Right hindlimb (tissue), 1 donor: ENCODE measurements at places on chromosomes 2 and 18.

- no peak for DNase-seq
These were observed 1.9 kb upstream of the SH3BP4 start for GRCh38 chr2:234949762-234950434.

DNA sequence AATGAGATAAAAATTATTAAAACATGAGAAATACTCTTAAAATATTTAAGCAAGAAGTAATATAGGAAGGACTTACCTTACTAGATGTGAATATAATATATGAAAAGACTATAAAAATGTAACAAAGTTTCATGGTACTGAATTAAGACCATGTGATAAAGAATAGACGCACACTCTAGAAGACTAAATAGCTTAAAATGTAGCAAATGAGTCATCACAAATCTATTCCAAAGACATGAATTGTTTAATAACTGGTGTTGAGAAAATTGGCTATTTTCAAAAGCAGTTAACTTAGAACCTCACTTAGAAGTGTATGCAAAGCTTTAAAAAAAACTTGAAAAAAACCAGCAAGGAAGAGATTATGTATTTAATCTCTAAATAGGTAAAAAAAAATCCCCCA is 64.1 kb downstream of the POLE4 start:
- no peak for DNase-seq

DNA sequence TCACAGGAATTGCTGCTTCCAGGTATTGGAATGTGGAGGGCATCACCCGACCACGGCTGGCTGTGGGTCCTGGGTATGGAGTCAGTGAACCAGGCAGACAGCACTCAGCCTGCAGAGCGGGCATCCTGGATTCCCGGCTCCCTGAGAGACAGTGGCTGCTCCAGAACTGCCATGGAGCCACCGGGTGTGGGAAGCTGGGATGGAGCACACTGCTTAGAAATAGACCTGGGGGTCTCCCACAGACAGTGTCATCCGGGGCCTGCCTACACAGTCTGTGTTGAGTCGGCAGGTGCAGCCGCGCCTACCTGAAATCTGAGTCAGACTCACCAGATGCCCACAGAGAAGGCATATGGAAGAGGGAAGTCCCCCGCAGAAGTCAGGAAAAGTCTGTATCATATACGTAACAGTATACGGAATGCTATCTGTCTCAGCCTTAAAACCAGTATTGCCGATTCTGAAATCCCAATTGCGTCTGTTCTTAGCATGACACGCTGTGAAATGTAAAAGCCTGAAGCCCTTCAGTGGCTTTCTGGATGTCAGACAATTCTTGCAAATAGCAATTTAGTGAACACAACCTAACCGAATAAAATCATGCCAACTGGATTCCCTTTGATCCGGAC is 509.7 kb upstream of the MYT1L start:
- DNase-seq: no peak

GRCh38 chr2:52934323-52934898 is 833.2 kb upstream of the CHAC2 start:
- DNase-seq: no peak

- peak; percentile 62 for DNase-seq
These were observed 49.9 kb upstream of the RNU4ATAC start for GRCh38 chr2:121480826-121481225.

- DNase-seq: no peak
These were observed 137.1 kb downstream of the LCLAT1 start for GRCh38 chr2:30584116-30584515.

DNA sequence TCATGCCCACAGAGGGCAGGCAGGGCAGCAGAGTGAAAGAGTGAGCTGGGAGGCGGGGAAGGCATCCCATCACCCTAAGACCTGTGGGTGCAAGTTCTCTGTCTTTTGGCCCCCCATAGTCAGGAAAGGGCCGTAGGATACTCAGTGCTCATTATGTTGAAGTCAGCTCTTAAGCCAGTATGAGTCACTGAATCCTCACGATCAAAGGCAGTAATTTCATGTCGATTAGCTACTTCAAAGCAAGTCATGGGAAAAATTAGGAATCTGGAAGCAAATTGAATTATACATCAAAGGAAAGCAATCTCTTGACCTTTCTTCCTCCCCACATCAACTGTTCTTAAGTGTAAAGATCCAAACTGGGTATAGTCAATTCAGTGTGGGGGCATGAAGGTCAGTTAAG is 178.9 kb downstream of the FHOD3 start:
- DNase-seq: no peak

GRCh38 chr2:239574434-239575156 is 173.8 kb upstream of the HDAC4 start:
- DNase-seq: peak; percentile 49

DNA sequence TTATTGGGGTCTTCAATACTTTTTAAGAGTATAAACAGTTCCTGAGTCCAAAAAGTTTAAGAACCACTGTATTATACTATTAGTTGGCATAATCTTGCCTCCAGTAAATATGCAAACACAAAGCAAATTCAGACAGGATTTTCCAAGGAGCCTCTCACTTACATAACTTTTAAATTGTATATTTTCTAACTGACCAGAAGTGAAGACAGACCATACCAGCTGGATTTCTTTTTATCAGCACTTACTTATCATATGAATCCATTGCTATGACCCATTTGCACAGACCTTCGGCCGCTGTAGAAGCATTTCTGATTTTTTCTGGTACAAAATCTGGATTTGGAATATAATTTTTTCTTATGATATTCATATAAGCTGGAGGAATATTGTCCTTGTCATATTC is 200.1 kb downstream of the SLC39A10 start:
- no peak for DNase-seq

GRCh38 chr2:39855856-39856255 is 76.8 kb upstream of the THUMPD2 start:
- no peak for DNase-seq

GRCh38 chr2:205175831-205176230 is 506.5 kb upstream of the NRP2 start:
- DNase-seq: peak; percentile 38

DNA sequence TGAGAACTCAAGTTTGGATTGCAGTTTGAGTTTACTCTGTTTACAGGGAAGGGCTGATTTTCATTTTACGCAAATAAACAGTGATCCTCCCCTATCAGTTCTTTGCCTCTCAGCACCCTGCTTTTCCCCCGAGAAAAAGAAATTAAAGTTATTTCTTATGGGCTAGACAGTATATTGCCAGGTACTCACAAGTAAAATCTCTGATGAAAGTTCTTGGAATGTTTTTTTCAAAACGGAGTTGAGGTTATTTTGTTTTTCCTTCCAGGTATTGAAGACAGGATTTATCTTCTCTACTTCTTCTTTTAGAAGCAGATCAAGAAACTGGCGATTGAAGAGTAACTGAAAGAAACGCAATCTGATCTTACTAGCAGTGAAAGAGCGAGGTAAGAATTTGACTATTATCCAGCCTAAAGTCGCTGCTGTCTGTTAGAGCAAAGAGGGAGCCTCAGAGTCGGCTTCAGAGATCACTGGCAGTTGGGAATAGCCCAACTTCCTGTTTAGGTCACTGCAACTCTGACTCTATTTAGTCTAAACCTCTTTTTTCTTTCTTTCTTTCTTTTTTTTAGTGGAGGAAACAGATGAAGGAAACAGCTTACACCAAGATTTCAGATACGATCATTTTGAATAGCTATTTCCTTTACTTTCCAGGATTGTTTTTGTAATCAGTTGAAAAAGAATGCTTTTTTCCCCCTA is at the start of gene TFPI:
TFPI (minus strand) TSS at position 425 of the 693 bp plus-strand sequence. CDS start 50,667 bp downstream, outside the sequence.
- DNase-seq: peak; percentile 54

GRCh38 chr18:74411475-74411874 is 45.6 kb downstream of the DIPK1C start:
- DNase-seq: no peak

DNA sequence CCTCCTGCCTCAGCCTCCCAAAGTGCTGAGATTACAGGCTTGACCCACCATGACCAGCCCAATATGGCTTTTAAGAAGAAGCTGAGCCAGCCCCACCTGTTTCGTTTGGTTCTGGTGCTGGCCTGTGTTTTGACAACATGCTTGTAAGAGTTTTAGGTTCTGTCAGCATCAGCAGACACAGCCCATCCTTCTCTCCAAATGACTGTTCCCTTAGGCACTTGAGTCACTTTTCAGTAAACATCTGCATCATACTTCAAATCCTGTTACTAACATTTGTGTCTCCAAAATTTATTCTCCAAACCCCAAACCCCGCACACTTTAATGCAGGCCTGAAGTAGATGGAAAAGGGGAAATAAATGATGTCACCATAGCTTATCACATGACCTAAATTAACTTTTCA is 1118.5 kb downstream of the TSN start:
- DNase-seq: no peak

GRCh38 chr2:656676-657075 is 20.5 kb downstream of the TMEM18 start:
- no peak for DNase-seq

DNA sequence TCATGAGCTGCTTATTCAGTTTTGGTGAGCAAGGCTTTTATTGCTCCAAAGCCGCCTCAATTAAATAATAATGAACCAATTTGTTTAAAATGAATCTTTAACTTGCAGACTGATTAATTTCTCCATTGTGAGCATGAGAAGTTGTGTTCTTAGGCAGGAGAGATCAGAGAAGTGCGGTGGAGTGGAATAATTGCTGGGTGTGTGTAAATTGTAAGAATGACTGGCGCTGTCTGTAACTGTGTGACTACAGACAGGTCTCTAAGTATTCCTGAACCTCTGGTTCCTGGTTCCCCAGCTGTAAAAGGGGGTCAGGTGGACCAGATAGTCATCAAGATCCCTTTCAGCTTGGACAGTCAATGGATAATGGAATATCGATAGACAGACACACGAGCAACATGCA is 98.0 kb upstream of the EFEMP1 start:
- DNase-seq: no peak

GRCh38 chr2:202378662-202379358 is 2.7 kb downstream of the BMPR2 start:
- DNase-seq: no peak

DNA sequence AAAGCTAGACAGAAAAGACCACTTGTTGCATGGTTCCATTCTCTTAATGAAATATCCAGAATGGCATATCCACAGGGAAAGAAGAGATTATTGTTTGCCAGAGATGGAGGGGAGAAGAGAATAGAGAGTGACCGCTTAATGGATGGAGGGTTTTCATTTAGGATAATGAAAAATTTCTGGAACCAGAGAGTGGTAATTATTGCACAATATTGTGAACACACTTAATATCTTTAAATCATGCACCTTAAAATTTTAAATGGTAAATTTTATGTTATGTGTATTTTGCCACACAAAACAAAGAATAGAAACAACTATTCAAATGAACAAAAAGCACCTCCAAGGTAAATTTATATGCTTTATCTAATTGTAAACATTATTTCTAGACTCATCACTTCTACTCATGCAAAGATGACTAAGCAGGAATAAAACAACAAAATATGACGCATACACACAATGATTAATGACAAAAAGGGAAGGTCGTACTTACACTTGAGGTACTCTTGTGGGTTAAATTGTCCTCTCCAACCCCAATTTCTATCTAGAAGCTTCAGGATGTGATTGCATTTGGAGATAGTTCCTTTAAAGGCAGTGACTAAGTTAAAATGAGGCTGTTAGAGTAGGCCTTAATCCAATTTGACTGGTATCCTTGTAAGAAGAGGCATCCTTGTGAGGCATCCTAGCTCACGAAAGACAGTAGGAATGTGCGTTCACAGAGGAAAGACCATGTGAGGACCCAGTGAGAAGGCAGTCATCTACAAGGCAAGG is 18.7 kb upstream of the DHRS9 start:
- DNase-seq: no peak

GRCh38 chr18:45142868-45143267 is 462.2 kb downstream of the SETBP1 start:
- DNase-seq: no peak

GRCh38 chr2:206250041-206250897 is 24.2 kb upstream of the ZDBF2 start:
- DNase-seq: no peak

GRCh38 chr2:19086231-19086651 is 272.2 kb downstream of the OSR1 start:
- DNase-seq: peak; percentile 49

- DNase-seq: no peak
These were observed 43.8 kb downstream of the MPHOSPH10 start for GRCh38 chr2:71174207-71174606.

- no peak for DNase-seq
These were observed 94.2 kb upstream of the STPG4 start for GRCh38 chr2:47249157-47249900.

- DNase-seq: peak; percentile 19
These were observed 657.0 kb downstream of the ARHGAP15 start for GRCh38 chr2:143786026-143786765.

- DNase-seq: no peak
These were observed 21.4 kb upstream of the STON1 start for GRCh38 chr2:48508461-48509124.

- peak; percentile 36 for DNase-seq
These were observed 30.4 kb upstream of the RAB6D start for GRCh38 chr2:131394147-131394931.

DNA sequence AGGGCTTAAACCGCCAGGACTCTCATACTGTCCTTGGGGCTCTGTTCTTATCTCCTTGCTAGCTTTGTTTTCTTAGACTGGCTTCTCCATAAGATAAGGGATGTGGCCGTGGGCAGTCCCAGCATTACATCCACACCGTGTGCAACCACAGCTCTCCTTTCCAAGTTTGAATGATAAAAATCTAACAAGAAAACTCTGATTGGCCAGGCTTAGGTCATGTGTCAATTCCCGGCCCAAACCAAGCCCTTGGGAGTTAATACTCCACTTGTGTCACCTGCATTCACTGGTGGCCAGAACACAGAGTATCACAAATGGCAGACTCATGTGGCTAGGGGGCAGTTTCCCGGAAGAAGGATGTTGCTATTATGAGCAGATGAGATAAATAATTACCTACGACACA is 43.2 kb upstream of the KDM3A start:
- DNase-seq: no peak

GRCh38 chr18:25042641-25043051 is 309.3 kb downstream of the ZNF521 start:
- DNase-seq: no peak

GRCh38 chr2:224147174-224147573 is 108.1 kb upstream of the SERPINE2 start:
- no peak for DNase-seq

- DNase-seq: peak; percentile 55
These were observed 241.8 kb upstream of the RAB12 start for GRCh38 chr18:8367217-8367988.

GRCh38 chr2:146003337-146003736 is 1483.4 kb upstream of the ZEB2 start:
- DNase-seq: no peak

GRCh38 chr2:25219621-25220020 is 51.2 kb upstream of the POMC start:
- DNase-seq: no peak

- DNase-seq: no peak
These were observed 560.6 kb downstream of the SLC4A3 start for GRCh38 chr2:220188031-220188430.
